Pancreas (tissue), 10 donors: ENCODE measurements at places on chromosomes 2 and 18. TPM values are rescaled to one million over a fixed set of nuclear protein-coding genes. Genes with fewer than 3 reads are reported as not detected.

Gene CABYR
- 0.67 TPM for total RNA-seq

Gene GPR155
- total RNA-seq = 8.2 TPM

Gene CLEC4F
- 0.23 TPM for total RNA-seq

Gene LINC00305
- not detected for total RNA-seq

Gene CRIM1
- 21.4 TPM for total RNA-seq

Gene PLEKHH2
- total RNA-seq = 3.4 TPM

Gene TRIM43
- total RNA-seq = not detected

Gene GAREM1
- total RNA-seq = 18.7 TPM

Gene L3MBTL4
- 15.1 TPM for total RNA-seq

Gene CCDC148
- 1.5 TPM for total RNA-seq

Gene DSEL
- total RNA-seq = 1.9 TPM

Gene PTPRM
- 14.5 TPM for total RNA-seq

Gene CFAP65
- 0.12 TPM for total RNA-seq

Gene GKN1
- total RNA-seq = not detected

Gene EML6
- total RNA-seq = 2.6 TPM

Gene EIF2B4
- total RNA-seq = 31.0 TPM
